ENCODE measurements at places on chromosomes 3 and 15.

DNA sequence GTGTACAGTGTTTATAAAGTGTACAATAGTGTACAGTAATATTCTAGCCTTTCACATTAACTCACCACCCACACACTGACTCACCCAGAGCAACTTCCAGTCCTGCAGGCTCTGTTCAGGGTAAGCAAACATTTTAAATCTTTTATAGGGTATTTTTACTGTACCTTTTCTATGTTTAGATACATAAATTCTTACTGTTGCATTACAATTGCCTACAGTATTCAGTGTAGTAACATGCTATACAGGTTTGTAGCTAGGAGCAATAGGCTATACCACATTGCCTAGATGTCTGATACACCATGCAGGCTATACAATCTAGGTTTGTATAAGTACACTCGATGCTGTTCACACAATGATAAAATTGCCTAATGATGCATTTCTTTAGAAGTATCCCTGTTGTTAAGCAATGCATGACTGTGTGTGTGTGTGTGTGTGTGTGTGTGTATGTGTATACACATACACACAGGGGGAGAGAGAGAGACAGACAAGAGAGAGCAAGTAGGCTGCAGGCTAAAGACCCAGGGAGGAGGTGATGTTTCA, 72.5 kb upstream of the PRR23C start:
- no peak for DNase-seq

- DNase-seq, result peak; percentile 15
These were observed 212.5 kb downstream of the OSBPL10 start for GRCh38 chr3:31768479-31769125.

DNA sequence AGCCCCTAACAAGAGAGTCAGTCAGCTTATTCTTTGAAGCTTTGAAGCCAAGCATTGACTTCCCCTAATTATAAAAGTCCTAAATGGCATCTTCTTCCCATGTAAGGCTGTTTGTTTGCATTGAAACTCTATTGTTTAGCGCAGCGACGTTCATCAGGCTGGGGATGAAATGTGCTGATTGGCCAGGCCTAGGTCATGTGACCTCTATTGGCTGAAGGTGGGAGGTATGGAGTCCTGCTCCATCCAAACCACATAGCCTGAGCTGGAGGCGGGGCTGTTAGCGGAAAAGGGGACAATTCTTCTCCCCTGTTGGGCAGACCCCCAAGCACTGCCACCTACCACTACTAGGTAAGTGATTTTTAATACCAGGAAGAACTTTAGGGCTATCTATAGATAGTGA, 145.3 kb upstream of the PRR23C start:
- DNase-seq, result no peak

GRCh38 chr15:25708391-25708790, 154.7 kb downstream of the ATP10A start:
- DNase-seq, result no peak

DNA sequence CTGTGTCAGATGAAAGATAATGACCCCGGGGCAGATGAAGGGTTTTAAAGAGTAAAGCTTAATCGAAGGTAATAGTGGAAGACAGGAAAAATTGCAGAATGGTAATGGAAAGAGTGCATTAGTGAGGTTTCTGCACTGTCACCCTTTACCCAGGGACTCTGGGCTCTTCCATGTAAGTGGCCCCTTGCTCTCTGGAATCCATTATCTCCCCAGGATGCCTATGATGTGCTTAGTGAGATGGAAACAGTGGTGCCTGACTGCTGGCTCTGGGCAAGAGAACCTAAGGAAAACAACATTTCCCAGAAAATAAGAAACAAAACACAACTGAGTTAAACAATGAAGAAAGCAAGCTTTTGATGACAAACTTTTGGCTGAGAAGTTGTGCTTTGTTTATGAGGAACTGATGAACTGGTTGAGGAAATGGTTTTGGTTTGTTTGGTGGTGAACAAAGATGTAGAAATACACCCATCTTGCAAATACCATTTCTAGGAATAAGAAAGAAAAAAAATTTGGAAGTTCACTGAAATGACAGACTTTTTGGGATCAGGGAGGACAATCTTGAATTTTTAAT, 119.9 kb upstream of the RASGRP1 start:
- no peak for DNase-seq

GRCh38 chr3:182793663-182794454, 555 bp downstream of the ATP11B start:
- DNase-seq, result peak; percentile 6

GRCh38 chr3:113141543-113141942, 69.8 kb upstream of the BOC start:
- DNase-seq, result no peak

DNA sequence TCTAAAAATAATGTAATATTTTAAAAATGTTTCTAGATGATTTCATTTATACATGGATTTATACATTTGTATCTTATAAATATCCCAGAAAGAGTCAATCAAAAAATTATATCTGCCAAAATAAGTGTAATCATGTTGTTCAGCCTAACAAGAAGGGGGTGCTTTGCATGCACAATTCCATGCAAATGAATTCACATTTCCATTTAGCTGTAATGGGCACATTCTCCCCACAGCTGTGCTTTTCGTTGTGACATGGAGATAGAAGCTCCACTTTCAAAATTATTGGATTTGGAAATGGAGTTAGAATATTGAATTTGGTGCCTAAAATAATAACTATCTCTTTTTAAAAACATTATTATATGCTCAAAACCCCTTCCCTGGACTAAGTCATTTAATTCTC, 270.6 kb downstream of the PTPRG start:
- no peak for DNase-seq

DNA sequence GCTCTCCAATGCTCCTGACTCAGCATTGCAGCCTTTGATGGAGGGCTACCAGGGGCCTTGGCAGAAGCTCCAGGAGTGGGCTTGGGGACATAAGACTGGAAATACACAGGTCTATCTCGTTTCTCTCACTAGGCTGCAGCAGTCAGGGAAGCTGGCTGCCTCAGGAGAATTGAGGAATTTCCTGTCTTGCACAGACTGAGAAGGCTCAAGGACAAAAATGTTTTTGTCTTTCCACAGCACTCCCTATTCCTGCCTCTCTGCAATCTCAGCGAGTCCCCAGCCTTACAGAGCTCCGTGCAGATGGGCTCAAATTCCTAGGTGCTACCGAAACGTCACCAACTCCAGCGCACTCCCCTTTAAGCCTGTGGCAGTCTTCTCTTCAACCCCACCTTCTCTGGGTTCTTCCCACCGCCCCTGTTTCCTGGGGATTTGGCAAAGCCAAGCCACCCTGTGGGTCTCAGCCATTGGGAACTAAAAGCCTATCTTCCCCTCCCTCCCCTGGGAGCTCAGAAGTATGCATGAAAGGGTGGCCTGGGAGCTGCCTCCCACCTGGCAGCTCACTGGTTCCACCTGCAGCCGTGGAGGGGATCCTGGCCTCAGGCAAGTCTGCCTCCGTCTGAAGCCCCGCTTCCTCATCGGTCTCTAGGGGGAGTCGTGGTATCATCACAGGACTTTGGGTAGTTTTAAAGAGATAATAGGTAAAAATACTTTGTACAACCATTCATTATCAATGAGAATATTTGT, 322.6 kb upstream of the FRG2C start:
- no peak for DNase-seq

DNA sequence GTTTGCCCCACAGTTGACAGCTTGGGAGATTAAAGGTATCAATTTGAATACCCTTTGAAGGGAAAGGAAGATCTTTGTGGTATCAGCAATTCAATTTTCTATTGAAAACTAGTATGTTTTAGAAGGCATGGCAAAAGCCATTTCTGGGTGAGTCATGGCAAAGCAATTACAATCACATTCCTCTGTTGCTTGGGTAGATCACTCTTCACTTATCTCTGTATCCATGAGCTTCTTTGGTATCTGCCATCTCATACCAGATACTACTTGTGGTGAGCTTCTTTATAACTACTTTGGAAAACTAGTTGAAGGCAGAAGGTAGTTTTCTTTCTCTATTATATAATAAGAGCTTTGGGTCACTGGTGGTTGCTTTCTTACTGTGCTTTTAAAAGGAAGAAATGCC, 28.3 kb upstream of the LSAMP start:
- DNase-seq, result no peak

DNA sequence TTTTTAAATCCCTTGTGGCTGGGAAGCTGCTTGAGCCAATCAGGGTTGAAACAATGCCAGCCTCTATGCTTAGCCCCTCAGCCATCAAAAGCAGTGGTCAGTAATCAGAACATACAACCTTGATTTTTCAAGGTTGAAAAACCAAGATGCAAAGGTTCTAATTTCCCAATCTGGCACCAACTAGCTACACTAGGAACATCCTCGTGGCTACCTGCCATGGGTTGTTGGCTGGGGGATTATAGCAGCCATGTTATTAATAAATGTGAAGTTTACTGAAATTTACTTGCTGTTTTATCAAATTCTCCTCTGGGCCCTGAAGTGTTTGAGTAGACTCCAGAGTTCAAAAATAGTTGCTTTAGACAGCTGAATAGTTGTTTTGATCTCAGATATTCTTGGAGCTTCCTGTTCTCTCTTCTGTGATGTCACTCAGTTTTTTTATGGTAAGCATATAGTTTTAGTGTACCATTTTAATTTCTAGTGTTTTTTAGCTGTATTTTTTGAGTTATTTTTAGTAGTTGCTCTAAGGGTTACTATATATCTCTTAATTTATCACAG, 31.9 kb downstream of the PCCB start:
- DNase-seq, result no peak

- DNase-seq, result no peak
These were observed 224.0 kb upstream of the CBLB start for GRCh38 chr3:106092792-106093191.

DNA sequence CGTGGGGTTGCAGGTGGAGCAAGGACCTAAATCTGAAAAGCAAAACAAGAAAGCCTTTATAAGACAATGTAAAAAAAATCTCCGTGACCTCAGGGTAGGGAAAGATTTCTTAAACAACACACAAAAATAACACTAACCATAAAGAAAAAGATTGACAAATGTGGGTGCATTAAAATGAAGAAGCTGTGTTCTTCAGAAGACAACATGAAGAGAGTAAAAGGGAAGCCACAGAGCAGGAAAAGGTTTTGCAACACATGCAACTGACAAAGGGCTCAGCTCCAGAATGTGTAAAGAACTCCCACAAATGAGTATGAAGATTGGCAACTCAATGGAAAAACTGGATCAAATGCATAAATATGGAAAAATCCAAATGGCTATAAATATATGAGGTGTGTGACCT, 74.2 kb downstream of the MAGEF1 start:
- no peak for DNase-seq

DNA sequence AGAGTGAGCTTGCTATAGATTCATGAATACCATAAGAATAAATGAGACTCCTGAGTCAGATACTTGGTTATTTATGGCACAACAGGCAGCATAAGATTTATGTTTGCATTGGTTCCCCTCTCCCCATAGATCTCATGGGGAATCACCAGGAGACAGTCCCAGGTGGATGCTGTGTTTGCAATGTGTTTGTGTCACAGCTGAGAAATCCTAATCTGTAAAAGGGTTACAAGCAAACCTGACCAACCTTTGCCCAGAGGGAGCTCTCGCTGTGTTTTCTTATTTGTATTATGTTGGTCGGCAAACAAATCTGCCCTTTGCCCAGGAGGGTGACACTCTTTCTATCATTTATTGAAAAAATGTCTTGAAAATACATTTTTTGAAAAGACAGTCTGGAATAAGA, 236.2 kb downstream of the ZPLD1 start:
- no peak for DNase-seq

DNA sequence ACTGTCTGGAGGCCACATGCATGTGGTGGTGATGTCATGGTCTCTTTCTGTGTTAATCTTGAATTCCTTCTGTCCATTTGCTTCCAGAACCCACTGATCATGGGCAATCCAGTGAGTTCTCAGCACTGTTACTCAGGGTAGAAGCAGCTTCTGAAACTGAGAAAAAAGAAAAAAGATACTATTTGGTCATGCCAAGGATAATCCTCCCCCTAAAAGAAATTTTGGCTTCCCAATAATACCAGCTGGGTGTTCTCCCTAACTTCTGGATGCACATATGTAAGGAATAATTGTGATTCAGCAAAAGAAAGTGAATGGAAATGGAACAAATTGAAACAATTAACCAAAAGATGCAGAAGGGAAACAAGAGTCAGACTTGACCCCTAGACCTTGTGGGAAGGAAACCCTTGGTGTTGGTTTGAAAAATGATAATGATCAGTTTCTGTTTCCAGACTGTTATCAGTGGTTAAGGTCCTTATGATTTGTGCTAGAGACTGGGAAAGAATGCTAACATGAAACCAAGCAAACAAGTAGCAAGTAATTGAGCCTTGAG, 92.3 kb downstream of the RBMS3 start:
- no peak for DNase-seq

- no peak for DNase-seq
These were observed 483.2 kb downstream of the RBMS3 start for GRCh38 chr3:29764041-29764440.

DNA sequence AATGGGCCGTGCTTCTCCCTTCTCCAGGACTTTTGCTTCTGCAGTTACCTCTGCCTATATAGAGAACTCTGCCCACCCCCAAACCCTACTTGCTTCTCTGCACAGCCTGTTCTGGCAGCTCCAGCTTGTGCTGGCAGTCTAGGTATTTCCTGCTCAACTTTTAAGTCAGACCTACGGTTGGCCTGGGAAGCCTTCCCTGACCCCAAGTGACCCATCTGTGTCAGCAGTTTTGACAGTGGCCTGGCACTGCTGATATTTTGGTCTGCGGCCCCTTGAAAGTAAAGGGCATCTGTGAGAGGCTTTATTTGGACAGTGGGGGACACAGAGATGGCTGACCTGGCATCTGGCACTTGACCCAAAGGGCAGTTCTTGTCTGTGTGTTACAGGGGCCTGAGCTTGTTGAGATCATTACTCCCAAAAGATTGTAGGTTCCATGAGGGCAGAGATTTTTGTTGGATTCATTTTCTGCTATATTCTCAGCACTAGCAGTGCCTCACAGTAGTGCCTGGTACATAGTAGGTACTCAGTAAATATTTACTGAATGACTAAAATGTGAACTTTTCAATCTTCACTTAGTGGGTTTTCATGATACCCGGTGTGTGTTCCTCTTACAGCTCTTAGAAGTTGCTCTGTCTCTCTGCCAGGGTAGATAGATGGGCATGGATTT, 55.2 kb upstream of the TRAK1 start:
- DNase-seq, result no peak

GRCh38 chr3:111851511-111851954, 7.5 kb upstream of the PHLDB2 start:
- DNase-seq, result no peak

- DNase-seq, result no peak
These were observed 17.3 kb downstream of the STIMATE start for GRCh38 chr3:52880047-52880446.

DNA sequence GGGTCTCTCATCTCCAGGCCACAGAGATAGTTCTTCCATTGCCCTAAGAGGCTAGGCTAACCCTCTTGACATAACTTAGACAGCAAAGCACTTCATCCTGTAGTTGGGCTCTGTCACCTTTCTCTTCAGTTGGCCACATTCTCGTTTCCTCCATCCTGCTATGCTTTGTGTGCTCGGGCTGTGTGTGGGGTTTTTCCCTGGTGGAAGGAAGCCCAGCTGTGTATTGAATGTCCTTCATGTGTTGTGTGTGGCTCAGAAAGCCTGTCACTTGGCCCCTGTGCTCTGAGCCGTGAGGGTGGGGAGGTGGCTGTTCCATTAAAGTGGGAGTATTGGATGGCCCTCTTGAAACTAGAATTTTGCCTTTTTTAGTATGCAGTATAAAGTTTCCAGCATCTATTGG, 8.8 kb upstream of the EXOG start:
- no peak for DNase-seq

- DNase-seq, result no peak
These were observed 3.3 kb downstream of the WDR49 start for GRCh38 chr3:167650459-167650858.

Data from stimulated activated CD8-positive, alpha-beta memory T cell treated with anti-CD3 and anti-CD28 coated beads, Interleukin-4, amount 100 ng/mL, for 1 hour (primary cell).